H1 (cell line): ENCODE measurements at places on chromosomes 5 and 9.

DNA sequence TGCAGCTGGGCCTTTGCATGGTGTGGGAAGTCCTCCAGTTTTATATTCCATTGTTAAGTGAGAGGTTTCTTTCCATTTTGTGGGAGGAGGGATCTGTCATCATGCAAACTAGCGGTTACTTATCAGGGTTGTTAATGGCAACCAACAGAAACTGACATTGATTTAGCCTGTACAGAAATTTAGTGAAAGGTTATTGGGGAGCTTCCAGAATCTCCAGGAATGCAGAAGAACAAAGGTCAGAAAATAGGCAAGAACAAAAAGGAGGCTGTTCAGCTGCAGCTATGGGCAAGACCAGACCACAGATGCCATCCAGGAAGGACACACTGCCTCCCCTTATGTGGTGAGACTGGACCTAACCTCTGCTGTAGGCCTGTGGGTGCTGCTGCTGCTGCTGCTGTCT lies 395.8 kb downstream of the KDM4C start:
- no peak for DNase-seq

GRCh38 chr5:22596404-22596970 lies 256.7 kb downstream of the CDH12 start:
- no peak for DNase-seq

DNA sequence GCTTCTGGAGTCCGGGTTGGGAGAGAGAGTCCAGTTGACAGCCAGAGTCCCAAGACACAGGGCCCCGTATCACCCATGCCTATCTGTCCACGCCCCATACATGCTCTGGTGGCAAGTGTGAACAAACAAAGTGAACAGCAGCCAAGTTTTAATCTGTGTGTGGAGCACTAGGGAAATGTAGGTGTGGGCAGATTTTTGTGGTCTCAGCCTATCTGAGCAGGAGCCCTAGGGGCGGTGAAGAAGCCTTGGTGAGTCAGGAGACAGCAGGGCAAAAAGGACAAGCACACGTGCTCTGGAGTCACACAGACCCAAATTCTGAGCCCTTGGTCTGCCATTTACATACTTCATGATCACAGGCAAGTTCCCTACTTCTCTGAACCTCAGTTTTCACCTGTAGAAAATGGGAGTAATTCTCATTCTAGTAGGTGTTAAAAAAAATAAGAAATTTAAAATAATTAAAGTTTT lies 23.2 kb downstream of the EGR1 start:
- DNase-seq, result no peak

GRCh38 chr5:123950701-123951581 lies 439.0 kb downstream of the CSNK1G3 start:
- no peak for DNase-seq

DNA sequence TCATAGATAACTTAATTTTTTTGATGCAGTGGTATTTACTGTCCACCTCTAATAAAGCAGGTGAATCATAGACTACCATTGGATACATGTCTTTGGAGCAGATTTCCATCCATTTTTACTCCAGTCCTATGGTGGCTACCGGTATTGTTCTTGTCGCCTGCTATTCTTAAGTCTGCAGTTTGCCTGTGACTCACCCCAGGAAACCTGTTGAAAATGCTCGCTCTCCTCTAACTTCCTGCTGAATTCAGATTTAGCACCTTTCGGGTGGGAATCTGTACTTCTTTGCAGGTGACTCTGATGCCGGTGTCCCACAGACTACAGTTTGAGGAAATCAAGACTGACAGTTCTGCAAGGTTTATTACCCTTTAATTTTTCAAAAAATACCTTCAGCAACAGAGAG lies 58.8 kb upstream of the DHFR start:
- no peak for DNase-seq

DNA sequence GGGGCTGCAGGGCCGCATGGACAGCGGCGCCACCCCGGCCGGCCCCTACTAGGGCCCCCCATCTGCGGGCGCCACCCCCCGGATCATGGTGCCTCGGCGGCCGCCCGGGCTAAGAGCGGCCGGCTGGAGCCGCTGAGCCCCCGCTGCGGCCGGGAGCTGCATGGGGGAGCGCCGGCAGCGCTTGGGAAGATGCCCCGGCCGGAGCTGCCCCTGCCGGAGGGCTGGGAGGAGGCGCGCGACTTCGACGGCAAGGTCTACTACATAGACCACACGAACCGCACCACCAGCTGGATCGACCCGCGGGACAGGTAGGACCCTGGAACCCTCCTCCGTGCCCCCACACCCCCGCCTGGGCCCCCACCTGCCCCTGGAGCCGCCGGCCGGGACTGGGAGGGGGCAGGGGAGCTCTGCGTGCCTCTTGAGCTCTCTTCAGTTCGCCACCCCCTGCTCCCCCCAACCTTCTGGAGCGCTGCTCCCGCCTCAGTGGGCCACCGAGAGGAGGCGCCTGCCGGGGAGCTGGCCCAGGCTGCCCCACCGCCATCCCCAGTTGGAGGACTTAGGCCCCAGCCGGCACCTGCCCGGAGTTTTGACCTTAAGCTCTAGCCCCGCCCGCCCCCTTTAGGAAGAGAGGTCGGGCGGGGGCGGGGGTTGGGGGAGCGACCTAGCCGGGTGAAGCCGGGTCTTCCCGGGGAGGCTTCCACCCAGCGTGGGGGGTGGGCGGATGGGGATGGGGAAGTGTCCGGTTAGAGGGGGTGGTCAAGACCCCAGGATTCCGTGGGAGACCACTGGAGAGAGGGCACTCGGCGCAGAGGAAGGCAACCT lies 730 bp downstream of the WWC1 start:
- DNase-seq, result peak; percentile 79

DNA sequence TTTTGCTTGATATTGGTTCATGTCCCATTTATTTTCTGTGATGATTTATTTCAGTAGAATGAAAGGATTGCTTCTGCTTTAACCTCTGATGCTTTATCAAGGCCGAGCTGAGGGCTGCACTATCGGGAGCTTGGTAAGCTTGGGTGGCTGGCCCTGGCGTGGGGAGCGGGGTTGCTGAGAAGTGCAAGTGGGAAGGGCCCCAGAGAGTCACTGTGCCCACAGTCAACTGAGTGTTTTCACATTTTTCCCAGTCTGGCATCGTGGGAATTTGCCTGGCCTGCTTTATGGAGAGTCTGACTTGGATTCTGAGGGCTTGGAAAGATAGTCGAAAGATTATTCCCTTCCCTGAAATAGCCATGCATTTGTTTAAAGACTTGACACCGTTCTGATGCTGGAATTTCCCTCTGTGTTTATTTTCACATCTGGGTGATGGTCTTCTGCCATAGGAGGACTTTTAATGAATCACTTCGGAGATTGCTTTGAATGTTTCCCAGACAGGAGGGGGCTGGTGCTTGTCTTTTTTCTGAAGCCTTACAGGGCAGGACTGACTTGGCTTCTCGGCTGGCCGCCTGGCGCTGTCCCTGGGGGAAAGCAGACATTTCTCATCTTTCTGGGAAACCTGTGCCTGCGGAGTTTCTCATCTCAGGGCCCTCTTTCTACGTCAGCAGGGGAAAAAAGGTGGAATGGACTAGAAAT lies 139.0 kb downstream of the BOD1 start:
- DNase-seq, result no peak

GRCh38 chr5:130627145-130627544 lies 537.9 kb downstream of the HINT1 start:
- DNase-seq, result no peak

DNA sequence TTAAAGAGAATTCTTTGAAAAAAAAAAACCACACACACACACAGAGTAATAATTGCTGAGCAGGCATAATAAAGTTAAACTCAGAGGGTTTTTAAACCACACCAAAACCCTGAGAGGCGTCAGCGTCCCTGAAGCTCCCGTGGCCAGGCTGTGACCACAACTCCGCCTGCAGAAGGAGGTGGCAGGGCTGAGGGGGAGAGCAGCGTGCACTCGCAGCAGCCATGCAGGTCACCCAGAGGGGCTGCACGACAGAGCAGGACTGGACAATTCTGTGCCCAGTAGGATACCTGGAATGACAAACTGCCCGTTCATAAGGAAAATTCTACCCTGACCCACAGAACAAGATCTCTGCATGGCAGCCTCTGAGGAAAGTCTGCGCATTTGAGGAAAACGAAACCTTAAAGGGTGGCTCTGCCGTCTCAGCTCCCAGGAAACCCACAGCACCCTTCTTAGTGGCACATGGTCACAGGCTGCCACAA lies 44.0 kb downstream of the ROR2 start:
- DNase-seq, result no peak

- no peak for DNase-seq
Measured at GRCh38 chr5:122545986-122546385, 228.9 kb upstream of the SNX2 start.

DNA sequence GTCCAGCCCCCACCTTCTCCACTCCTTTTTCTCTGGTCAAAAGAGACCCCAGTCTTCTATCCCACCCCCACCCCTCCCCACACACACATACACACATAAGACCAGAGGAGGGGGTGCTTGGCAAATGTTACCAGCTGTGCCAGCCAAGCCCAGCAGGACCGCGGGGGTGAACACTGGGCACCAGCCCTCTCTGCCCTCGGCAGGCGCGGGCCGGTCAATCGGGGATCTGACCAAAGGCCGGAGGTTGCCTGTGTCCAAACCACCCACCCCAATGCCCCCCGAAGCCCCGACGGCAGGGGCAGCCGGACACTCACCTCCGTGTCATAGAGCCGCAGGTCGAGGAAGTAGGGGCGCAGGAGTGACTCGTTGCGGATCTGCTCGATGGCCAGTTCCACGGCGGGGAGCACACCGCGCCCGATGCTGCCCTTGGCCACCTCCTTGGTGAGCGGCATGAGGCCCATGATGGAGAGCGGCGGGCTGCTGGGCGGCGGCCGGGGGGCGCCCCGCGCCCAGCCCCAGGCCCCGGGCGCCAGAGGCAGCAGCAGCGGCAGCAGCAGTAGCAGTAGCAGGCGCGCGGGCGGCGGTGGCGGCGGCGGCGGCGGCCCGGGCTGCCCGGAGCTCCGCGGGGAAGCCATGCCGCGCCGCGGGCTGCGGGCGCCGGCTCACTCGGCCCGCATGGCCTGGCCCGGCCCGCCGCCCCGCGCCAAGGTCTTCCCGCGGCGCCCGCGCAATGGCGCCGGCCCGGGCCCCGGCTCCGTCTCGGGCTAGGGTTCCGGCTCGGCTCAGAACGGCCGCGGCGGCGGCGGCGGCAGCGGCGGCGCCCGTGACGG lies 417 bp downstream of the GABBR2 start:
- peak; percentile 59 for DNase-seq

- no peak for DNase-seq
Measured at GRCh38 chr9:133953621-133953975, 38.5 kb downstream of the VAV2 start.
